ENCODE measurements at places on chromosomes 16 and 17.

DNA sequence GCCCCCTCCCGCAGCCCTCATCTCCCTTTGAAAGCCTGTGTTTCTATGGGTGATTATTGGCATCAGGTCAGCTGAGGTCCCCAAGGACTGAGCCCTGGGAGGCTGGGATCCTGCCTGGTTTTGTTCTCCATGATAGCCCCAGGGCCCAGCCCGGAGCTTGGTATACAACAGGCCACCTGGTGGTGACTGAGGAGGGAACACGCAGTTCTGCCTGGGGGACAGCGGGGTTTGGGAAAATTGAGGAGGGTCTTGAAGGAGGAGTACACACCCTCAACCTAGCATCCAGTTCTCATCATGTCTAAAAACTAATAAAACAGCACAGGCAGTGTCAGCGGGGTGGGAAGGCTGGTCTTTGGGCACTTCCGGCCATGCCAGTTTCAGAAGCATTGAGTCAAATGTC, 335.1 kb downstream of the CPPED1 start:
- no peak for DNase-seq

DNA sequence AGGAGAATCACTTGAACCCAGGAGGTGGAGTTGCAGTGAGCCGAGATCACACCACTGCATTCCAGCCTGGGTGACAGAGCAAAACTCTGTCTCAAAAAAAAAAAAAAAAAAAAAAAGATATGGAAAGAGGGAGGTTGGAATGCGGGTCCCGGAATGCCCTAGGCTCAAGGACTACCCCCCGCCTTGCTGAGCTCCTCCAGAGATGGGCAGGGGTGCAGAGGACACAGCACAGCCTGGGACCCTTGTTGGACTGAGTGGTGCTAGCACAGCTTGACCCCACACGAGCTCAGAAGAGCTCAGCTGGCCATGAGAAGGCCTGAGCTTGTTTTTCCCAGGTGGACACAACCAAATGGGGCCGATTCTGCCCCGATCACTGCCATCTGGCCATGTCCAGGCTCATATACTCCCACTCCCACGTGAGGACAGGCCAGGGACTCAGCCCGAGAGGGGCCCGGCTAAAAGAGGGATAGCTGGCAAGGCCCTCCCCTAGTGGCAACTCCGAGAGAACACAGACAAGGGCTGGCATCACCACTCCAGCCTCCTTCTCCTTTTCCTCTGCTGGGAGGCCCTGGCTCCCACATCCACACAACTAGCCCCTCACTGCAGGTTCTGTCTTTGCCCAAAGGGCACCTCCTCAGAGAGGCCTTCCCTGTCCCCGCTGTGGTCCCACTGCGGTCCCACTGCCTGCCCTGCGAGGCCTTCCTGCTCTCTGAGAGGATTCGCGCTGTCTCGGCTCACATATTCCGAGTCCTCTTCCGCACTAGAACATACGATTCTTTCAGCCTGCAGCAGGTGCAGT, 11.0 kb downstream of the SGCA start:
- no peak for DNase-seq

GRCh38 chr16:12062343-12063003, 85.9 kb downstream of the SNX29 start:
- DNase-seq = peak; percentile 95

DNA sequence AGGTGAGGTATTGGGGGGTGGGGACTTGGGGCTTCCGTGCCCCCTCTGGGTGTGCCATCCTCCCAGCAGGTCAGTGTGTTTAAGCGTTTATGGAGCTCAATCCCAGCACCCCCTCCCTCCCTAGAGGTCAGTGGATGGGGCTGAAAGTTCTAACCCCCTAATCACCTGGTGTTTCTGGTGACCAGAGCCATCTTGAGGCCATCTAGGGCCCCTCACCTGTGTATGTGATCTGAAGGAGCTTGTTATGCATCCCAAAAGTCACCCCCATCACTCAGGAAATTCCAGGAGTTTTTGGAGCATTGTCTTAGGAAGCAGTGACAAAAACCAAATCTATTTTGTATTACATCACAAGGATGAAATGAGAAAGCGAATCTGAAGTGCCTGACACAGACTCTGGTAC, 67.8 kb upstream of the NOL11 start:
- no peak for DNase-seq

- DNase-seq = no peak
Measured at GRCh38 chr16:89423681-89424260, 66.6 kb downstream of the ANKRD11 start.

DNA sequence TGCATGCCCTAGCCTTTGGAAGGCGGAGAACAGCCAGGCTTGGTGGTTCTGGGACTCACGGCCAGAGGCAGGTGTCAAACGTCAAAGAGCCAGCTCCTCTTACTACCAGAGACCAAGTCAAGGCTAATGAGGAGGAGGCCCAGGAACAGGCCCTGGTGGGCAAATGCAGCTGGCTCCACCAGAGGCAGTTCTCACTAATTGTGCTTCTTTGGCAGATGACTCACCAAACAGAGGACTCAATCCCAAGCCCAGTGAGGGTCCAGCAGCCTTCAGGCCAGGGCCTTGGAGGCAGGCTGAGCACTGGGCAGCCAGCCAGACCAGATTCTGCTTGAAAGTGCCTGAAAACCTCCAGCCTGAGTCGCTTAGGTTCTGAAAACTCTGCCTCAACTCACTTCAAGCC, 336.5 kb upstream of the CDH5 start:
- DNase-seq = peak; percentile 31

GRCh38 chr17:81228420-81228819, 5.7 kb upstream of the CEP131 start:
- no peak for DNase-seq

DNA sequence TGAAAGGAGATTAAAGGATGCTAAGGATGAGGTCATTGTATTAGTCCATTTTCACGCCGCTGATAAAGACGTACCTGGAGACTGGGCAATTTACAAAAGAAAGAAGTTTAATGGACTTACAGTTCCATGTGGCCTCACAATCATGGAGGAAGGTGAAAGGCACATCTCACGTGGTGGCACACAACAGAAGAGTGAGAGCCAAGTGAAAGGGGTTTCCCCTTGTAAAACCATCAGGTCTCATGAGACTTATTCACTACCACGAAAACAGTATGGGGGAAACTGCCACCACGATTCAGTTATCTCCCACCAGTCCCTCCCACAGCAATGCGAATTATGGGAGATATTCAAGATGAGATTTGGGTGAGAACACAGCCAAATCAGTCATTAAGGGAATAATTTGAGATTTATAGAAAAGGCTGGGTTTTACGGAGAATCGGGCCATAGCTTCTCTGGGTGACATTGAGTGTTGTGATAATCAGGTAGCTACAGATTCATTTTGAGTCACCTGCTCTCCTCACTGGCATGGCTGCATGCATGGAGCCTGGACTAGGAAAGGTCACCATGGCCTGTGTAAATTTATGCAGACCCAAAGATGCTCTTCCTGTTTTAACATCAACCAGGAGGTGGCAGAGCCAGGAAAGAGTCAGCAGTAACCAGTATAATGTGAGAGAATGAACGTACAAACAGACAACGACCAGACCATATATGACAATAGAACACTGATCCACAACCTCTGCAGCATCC, 40.5 kb upstream of the DYNLRB2 start:
- DNase-seq = no peak

GRCh38 chr16:7013990-7014389, 318.7 kb upstream of the RBFOX1 start:
- DNase-seq = no peak

- DNase-seq = peak; percentile 14
Measured at GRCh38 chr16:84806890-84807258, 12.9 kb upstream of the CRISPLD2 start.

DNA sequence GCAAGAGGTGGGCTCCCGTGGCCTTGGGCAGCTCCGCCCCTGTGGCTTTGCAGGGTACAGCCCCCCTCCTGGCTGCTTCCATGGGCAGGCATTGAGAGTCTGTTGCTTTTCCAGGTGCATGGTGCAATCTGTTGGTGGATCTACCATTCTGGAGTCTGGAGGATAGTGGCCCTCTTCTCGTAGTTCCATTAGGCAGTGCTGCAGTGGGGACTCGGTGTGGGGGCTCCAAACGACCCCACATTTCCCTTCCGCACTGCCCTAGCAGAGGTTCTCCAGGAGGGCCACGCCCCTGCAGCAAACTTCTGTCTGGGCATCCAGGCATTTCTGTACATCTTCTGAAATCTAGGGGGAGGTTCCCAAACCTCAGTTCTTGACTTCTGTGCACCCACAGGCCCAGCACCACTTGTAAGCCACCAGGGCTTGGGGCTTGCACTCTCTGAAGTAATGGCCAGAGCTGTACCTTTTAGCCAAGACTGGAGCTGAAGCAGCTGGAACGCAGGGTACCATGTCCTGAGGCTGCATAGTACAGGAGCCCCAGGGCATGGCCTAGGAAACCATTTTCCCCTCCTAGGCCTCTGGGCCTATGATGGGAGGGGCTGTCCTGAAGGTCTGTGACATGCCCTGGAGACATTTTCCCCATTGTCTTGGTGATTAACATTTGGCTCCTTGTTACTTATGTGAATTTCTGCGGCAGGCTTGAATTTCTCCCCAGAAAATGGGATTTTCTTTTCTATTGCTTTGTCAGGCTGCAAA, 6.0 kb downstream of the PRKAR1A start:
- DNase-seq = no peak

DNA sequence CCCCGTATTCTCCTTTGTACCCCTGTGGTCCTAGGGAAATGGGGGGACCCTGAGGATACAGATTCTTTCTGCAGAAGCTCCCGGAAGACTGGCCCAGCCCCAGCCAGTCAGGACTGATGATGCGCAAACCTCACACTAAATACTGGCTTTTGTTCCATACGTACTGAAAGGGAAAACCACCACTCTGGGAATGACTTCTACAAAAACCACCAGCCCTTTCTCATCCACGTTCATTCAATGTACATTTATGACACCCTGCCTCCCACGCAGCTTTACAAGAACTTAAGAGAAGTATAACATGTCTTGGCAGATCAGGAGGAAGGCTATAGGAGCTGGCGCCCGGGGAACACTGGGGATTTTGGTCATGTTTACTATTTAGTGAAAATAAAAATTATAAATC, 70.6 kb downstream of the MARCHF10 start:
- DNase-seq = no peak

DNA sequence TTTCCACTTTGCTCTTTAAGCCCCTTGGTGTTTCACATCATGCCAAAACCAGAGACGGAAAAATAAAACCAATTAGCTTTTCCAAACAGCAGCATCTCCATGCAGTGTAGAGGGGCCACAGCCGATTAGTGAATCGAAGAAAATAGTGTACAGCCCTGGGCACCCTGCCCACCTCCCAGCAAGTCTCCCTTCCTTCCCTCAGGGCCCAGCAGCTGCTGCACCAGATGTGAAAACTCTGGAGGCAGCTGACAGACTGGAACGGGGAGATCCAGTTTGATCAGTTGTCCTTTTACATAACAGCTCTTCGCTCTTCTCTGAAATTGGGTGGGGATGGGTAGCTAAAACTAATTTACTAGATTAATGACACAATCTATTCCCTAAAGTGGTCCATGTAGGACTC, 19.3 kb downstream of the TMEM11 start:
- DNase-seq = no peak

GRCh38 chr17:57582881-57583756, 162.0 kb downstream of the CCDC182 start:
- peak; percentile 78 for DNase-seq

GRCh38 chr16:69890114-69890891, 60.8 kb upstream of the CLEC18A start:
- peak; percentile 92 for DNase-seq

DNA sequence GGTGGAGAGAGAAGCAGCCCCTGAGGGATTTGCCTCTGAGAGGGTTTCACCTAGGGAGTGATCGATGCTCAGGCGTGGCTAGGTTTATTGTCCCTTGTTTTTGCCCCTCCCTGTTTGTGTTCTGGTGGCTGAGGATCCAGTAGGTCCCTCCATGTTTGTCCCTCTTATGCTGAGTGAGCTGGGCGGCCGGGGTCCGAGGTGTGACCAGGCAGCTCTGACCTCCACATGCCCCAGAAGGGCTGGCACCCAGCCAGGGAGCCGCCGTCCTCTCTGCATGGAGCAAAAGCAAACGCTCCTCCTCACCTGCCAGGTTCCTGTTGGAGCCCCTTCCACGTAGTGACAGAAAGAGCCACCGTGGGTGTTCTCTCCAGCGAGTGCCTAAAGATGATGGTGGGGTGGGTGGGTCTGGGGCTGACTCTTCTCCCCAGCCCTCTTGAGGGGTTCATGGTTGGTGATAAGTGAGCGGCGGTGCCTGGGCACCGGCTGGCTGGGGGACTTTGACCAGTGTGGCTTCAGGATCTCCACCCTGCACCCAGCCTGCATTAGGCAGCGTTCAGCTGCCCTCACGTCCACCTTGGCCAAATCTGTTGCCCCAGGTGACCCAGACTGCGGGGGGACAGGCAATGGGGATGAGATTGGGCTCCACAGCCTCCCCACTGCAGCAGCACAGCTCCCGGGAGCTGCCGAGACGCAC, 14.1 kb upstream of the NUDT16L1 start:
- DNase-seq = no peak

- no peak for DNase-seq
Measured at GRCh38 chr16:27706866-27707685, 157.1 kb downstream of the KATNIP start.

GRCh38 chr17:4547118-4547906, 7.9 kb downstream of the MYBBP1A start:
- DNase-seq = no peak

- DNase-seq = no peak
Measured at GRCh38 chr16:86388976-86389375, 121.4 kb upstream of the FOXF1 start.

DNA sequence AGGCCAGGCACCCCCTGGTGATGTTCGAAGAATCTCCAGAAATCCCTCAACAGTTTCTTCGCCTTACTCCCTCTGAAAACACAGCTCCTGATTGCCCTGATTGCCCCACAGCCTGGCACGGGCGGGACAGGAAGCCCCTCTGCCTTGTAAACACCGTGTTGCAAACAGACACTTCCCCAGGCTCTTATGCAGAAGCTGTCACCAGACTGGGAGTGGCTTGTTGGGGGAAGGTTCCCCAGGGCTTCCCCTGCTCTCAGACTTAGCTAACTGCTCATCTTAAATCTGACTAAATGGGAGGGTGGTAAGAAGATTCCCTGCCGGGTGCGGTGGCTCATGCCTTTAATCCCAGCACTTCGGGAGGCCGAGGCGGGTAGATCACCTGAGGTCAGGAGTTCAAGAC, 11.2 kb downstream of the PIK3R5 start:
- no peak for DNase-seq

- DNase-seq = no peak
Measured at GRCh38 chr17:30031214-30031869, 85.3 kb upstream of the NSRP1 start.

DNA sequence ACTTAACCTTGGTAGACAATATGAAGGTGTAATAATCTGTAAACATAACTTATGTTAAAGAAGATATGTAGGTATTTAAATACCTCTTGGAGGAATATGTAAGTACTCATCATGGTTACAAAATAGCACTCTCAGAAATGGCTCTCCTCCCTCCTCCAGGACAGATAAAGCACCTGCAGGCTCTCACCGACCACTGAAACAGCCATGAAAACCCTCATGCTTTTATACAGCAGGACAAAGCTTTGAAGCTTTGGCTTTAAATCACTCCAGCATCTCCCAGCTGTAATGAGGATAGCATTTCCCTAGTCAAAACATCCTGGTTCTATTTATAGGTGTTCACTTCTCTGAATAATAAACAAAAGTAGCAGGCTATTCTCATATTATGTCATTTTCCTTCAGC, 69.1 kb upstream of the PMFBP1 start:
- no peak for DNase-seq

- DNase-seq = peak; percentile 86
Measured at GRCh38 chr16:9072806-9073341, 18.6 kb upstream of the HAPSTR1 start.
